ENCODE measurements at places on chromosomes 16 and 17.

GRCh38 chr16:2085669-2086068 is 37.9 kb downstream of the TSC2 start:
- no peak for DNase-seq

GRCh38 chr16:3065069-3065741 is at the start of gene IL32:
Gene IL32, plus strand, starts transcription at chr16:3065640. Its CDS starts 172 bp downstream, at chr16:3065812.
- no peak for DNase-seq

DNA sequence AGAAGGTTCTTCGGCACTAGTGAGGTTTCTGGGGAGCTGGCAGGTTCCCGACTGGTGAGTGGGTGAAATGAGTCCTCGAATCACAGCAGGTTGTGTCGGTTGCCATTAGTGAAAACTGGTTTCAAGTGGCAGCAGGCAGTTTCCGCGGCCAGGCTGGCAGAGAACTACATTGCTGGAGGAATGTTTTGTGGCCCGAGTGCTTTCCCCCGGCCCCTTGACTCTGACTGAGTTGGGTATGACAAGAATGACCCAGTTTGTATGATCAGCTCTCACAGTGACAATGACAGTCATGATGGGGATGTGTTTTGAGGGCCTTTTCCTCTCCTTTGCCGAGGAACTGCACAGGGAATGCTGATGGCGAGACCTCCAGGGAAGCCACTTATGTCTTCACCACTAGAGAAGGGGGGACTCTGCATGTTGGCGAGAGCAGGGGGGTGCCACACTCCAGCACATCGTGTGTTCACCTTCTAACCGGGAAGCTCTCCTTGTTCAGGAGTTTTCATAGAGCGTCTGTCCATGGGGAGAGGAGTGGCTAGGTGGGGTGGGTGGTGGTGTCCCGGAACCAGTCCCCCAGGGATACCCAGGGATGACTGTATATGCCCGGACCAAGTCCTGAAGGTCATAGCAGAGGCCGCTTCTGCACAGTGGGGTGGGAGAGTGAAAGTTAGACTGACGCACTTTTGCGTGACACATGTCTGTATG is 206.0 kb upstream of the CHMP6 start:
- DNase-seq: no peak

DNA sequence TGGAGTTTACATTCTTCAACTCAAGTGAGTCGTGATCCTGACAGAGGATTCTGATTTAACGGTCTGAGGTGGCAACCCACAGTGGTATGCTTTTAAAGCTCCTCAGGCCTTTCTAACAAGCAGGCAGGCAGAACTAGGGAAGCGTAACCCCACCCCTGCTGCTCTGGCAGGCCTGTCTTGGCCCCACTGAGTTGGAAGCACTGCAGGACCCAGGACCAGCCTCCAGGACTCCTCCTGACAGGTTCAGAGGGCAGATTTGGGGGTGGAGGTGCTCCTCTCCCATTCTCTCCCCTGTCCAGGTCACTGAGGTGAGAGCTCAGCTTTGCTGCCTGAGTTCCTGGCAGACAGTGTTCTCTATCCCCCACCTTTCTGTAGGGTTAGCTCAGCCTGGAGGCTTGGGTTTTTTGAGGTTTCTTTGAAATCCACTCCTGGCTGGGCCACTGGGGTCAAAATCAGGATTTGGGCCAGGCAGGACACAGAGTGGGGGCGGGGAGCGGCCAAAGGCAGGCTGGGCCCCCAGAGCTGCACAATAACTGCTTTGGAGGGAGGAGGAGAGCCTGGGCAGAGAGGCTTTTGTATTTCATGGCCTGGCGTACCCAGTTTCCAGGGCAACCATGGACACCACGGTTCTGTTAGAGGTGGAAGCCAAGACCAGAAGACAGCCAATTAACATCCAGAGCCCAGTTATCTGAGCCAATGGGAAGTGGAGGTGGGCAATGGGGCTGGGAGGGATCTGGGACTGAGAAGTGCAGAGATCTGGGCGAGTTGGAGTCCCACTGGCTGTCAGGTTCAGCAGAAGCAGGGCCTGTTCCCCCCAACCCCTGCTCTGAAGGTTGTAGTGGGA is 9.5 kb downstream of the MRPL27 start:
- no peak for DNase-seq

GRCh38 chr16:83552228-83552627 is 255.6 kb upstream of the HSBP1 start:
- DNase-seq: no peak

DNA sequence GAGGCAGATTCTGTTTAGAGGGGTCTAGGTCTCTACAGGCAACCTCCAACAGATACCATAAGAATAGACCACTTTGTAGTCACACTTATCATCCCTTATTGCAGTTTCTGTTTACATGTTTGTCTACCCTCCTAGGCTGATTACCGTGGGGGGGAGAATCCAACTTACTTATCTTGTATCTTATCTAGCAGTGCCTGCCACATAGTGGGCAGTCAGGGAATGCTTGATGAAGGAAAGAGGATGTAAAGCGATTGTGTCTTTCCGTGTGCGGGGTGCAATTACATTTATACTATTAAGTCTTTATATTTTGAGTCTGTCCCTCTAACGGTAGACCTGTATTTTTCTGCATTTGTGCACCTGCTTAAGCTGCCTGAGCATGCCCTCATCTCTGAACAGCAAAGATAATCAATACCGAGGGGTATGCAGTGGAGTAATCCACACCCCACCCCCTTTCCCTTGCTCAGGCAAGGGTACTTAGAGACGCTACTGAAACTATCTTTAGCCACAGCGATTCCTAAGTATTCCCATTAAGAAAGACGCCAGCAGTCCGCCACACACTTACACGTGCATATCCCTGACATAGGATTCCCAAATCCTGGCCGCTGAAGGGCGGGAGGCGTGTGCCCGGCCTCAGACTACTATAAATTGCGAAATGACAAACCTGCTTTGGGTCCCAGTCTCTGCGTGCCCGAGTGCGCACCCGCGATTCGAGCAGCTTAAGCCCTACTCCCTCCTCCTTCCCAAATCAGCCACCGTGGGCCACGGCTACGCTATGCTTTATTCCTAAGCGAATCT is 635 bp upstream of the AATF start:
- no peak for DNase-seq

DNA sequence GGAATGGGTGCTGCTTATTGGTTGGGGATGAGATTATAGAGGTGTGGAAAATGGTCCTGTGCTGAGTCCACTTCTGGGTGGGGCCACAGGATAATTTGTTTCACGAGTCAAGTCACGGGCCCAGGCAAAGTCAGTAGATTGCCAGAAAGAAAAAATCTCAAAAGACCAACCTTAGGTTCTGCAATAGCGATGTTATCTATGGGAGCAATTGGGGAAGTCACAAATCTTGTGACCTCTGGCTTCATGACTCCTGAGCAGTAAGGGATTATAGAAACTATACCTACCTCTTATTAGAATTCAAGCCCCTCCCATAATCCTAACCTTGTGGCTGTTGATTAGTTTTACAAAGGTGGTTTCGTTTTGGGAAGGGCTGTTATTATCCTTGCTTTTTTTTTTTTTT is 31.4 kb downstream of the WWP2 start:
- no peak for DNase-seq

DNA sequence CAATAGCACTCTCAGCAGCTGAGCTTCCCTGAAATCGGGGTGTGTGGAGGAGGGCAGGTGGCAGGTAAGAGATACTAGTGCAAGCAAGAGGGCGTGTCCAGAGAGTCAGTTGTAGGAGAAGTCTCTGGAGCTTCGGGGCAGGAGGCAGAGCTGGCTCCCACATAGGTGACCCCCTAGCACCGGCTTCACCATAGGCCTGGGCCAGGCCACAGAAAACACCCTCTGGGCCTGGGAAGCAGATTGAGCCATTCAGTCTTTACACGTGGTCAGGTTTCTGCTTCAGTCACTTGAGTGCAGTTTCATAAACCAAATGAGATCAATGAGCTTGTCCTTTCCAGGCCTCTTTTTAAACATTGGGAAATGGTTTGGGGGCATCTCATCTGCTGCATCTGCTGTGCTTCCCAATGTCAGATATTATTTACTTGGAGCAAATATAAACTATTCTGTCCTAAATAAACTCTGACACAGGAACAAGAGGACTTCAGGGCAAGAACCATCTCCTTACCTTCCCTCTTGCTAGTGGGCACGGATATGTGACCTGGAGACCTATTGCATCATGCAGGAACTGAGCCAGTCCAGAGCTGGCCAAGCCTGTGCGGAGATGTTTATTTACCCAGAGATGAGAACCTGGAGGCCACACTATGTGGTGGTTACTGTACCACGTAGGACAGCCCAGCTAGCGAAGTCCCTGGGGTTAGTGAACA is 16.1 kb downstream of the CCR7 start:
- no peak for DNase-seq

DNA sequence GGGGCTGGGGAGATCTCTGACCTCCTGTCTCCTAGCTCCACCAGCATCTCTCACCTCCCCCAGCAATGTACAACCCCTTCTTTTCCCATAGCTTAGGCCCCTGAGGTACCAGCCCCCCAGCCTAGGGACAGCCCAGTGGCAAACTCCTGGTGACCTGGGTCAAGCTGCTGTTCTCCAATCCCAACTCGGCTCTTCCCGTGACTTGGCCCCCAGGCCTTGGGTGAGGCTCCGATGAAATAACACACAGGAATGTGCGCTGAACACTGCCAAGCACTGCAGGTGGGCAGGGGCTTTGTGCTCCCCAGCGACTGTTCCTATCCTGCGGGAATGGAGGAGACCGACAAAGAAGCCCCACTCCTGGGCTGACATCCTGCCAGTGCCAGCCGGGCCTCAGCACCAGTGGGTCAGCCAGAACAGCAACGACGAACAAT is 63.7 kb upstream of the AMZ2 start:
- DNase-seq: no peak

DNA sequence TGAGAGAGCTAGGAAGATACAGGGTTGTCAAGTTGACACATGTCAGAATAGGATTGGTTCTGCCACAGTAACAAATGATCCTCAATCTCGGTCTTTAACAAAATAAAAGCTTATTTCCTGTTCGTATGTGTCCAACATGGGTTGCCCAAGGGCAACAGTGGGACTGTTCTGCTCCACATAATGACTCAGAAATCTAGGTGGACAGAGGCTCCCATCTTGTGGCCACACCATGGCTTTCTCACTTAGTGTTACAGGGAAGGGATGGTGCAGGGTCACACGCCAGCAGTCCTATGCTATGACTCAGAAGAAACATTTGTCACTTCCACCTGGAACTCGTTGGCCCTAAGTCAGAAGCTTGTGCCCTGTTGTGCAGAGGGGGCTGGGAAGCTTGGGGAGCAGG is 364.9 kb downstream of the SNX29 start:
- no peak for DNase-seq

DNA sequence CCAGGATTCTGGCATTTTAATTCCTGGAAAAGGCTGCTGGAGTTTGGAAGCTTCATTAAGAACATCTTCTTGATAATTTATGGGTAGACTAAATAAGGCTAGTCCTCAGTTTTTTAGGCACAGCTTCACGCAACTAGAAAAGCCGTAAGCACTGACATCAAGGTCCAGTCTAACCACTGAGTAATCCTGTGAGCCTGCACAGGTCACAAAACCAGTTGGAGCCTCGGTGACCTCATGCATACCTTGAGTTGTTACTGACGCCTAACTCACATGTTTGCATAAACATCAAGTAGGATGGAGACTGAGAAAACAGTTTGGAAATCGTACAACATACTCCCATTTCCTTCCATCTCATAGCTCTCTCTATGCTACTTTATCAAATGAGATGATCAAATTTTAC is 63.8 kb upstream of the RCVRN start:
- DNase-seq: no peak

DNA sequence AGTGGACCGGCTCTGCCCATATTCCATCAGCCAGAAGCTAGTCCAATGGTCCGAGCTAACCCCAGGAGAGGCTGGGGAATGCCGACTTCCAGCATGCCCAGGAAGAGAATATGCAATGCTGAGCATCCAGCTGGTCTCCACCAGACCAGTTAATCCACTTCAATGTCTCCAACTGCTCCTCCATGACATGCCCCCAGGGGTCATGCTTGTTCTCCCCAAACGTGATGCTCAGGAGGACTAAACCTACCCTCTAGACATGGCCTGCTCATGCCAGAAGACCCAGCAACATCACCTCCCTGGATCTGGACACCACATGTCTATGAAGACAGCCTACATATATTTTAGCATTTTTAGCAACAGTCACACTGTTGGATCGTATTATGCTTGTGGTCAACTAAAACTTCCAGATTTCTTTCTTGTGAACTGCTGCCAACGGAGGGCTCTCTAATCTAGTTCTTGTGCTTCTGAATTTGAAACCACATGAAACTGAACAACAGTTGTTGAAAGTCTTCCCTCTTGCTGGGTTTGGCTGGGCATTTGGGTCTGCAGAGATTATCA is 245.1 kb downstream of the SOX9 start:
- DNase-seq: no peak

GRCh38 chr17:39676198-39676819 is 8.1 kb downstream of the PNMT start:
- no peak for DNase-seq

DNA sequence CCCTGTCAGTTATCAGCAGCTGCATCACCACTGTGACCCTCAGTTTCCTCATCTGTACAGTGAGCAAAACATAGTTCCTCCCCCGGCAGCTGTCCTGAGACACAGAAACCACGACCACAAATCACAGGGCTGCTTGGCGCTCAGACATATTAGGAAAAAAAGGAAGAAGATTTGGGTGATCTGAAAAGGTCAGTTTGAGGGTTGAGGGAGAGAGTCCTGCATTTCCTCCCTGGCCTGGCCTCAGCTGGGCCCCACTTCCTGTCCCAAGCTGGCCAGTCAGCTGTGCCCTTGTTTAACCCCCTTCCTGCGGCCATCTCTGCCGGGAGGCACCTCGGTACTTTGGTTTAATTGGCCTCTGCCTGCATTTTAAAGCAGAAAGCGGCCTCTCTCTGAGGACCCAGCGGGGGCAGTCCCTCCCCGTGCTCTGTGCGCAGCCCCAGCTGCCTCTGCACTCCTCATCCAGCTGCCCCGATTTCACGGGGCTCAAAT is 24.0 kb upstream of the CIBAR2 start:
- no peak for DNase-seq

DNA sequence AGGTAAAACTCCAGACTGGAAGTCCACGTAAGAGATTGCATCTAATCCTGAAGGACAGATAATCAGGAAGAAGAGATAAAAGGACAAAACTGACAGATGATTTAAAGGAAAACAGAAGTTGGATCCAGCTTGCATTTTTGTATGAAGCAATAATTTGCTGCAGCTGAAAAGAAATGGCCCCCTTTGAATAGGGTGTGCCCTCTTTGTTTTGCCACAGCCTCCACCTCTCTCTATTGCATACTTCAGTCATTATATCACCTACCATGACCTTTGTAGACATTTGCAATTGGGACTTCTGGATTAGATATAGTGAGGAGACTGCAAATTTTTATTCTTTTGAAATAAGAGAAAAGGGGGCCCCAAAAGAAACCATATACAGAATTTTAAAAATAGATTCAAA is 8.1 kb downstream of the NOG start:
- DNase-seq: no peak

GRCh38 chr17:32278815-32279214 is 13.2 kb downstream of the RHBDL3 start:
- DNase-seq: no peak
